ENCODE measurements at places on chromosomes 1 and 21.

- peak; percentile 66 for DNase-seq
Measured at GRCh38 chr1:110208916-110209645, 1.0 kb upstream of the KCNC4 start.

GRCh38 chr1:245501633-245502032 is 346.8 kb downstream of the KIF26B start:
- DNase-seq = no peak

DNA sequence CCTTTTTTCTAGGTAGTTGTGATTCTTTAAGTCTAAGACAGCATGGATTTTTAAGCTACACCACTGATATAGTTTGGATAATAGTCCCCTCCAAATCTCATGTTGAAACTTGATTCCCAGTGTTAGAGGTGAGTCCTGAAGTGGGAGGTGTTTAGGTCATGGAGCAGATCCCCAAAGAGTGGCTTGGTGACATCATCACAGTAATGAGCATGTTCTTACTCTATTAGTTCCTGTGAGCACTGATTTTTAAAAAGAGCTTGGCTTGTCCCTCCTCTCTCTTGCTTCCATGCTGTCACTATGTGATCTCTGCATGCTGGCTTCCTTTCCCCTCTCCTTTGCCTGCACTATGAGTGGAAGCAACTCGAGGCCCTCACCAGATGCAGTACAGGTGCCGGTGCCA is 115.5 kb downstream of the LEPR start:
- no peak for DNase-seq

DNA sequence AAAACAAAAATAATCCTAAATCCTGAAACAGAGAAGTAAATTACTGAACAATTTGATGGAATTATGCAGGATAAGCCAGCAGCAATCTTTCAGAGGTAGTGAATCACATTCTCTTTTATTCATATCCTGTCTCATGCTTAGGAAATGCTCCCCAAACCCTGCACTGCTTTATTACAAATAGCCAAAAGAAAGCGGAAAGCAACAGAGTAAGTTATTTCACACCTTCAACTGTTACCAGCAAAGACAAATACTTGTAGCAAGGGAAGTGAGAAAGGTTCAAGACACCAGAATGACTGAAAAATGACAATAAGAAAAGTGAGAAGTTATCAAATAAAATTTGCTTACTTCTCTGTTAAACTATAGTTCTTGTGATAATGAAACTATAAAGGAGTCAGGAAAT is 6.2 kb downstream of the ZRANB2 start:
- DNase-seq = no peak

- DNase-seq = no peak
Measured at GRCh38 chr1:84585803-84586202, 11.6 kb upstream of the CTBS start.

GRCh38 chr1:84145068-84145467 is 997 bp downstream of the PRKACB start:
- DNase-seq = no peak

DNA sequence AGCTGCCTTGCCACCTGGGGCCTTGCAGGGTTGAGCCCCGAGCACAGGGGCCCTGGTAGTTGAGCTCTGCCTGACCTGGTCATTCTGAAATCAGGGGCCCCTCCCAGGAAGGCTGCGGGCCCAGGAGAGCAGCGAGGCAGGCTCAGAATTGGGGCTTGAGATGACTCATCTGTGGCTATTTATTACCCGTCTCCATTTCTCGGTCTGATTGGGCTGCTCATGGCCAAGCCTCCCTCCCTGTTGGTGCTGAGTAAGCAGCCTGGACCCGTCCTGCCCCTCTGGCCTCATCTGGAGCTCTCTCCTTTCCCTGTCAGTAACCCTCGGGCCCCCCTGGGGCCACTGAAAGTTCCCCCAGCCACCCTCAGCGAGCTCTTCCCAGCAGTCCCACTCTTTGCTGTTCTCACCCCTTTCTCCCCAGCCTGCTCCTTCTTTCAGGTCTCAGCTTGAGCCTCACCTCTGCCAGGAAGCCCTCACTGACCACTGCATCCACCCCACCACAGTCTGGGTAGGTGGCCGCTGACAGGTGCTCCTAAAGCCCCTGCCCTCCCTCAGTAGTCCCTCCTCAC is 11.0 kb upstream of the TNFRSF8 start:
- peak; percentile 80 for DNase-seq

GRCh38 chr1:180837020-180837419 is 75.7 kb upstream of the KIAA1614 start:
- DNase-seq = no peak

All from endodermal cell (in vitro differentiated cells).